Activated CD8-positive, alpha-beta T cell treated with anti-CD3 and anti-CD28 coated beads for 36 hours (primary cell): ENCODE measurements at places on chromosomes 13 and 19.

DNA sequence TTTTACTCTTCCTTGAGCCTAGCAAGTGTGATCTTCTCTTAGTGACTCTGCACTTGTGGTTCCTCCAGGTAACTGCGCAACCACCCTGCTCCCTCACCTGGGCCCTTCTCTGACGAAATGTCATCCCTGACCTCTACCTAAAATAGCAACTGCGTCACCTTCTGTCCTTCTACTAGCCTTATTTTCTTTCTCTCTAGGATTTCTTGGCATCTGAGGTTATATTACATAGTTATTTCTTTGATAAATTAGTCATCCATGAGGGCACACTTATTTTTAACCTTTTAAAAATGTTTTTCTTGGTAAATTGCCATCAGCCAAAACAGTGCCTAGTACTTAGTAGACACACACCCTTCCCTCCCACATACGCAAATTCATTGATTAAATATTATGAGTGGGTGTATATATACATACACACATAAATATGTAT lies 355.5 kb downstream of the ENOX1 start:
- no peak for DNase-seq

DNA sequence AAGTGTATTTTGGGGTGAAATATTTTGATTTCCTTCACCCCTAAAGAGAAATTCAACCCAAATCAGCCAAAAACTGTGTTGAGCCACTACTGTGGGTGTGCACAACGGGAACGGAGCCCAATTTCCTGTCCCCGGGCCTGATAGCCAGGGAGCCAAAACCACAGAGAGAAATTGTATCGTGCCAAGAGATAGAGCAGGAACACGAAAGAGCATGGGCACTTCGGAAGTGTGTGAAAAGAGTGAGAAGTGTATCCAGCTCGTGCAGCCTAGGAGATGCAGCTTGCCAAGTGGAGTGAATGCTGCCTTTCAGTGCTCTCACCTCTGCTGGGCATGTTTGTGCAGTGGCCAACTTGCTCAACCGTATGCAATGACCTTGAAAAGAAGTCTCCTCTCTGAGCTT lies 19.4 kb upstream of the PLEKHF1 start:
- DNase-seq, result no peak

DNA sequence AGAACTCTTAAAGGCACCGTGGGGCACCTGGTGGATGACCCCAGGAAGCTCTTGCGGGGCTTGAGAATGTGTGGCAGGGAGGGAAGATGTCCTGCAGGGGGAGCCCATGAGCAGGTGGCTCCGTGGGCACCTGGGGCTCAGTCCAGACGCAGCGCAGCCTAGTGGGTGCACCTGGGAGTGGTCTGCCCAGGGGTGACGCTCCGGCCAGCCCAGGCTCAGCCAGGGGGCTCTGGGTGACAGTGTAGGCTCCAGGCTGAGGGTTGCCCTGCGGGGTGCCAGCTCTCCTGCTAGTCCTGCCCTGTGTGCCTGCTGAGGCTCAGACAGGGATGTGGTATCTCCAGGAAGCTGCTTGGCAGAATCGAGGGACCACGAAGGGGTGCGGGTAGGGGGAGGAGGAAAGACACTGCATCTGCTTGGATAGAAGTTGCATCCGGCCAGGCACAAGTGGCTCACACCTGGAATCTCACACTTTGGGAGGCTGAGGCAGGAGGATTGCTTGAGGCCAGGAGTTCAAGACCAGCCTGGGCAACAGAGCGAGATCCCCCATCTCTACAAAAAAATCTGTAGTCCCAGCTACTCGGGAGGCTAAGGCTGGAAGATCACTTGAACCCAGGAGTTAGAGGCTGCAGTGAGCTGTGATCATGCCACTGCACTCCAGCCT lies 15.0 kb upstream of the PGLS start:
- DNase-seq, result peak; percentile 92

- DNase-seq, result no peak
These were observed 1030.4 kb downstream of the SLITRK5 start for GRCh38 chr13:88701551-88701950.
